Activated CD8-positive, alpha-beta T cell treated with anti-CD3 and anti-CD28 coated beads, Interleukin-2, amount 10 ng/mL, durations not matched to agents 7 days and 5 days (primary cell): ENCODE measurements at places on chromosomes 2 and 18. TPM values are rescaled to one million over a fixed set of nuclear protein-coding genes. Genes with fewer than 3 reads are reported as not detected.

Gene CNDP1
- not detected for total RNA-seq

DNA sequence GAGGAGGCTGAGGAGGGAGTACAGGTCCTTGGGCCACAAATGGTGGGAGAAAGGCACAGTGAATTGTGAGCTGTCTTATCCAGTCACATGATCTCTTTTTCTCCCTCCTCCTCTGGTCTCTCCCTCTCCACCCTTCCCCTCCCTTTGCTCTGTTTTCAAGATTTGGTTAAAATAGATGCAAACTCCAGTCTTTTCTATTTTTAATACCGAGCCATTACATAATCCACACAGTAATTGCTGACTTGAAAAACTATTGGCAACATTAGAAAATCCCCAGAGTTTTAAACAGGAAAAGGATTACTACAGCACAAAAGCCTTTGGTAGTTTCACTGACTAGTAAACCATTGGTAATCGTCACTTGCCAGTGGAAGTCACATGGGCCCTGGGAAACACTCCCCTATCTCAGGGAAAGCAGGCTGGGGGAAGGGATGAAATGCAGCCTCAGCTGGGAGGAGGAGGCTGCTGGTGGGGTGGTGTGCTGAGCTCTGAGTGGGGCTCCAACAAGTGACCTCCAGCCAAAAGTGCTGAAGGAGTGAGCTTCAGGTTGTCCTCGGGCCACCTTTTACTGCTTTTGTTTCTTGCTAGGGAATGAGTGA, 57.4 kb upstream of the PCBP1 start:
- H3K4me3 ChIP-seq, result no peak overlapping the region
- peak overlapping the region; percentile 35 for H3K27ac ChIP-seq
- peaks cover 26% of the 10 kb centered on the region for H3K4me1 ChIP-seq
- no peak for DNase-seq
- H3K27me3 ChIP-seq, result no peaks in the 10 kb centered on the region

- H3K36me3 ChIP-seq, result no peaks in the 10 kb centered on the region
- H3K27ac ChIP-seq, result no peak overlapping the region
- no peaks in the 10 kb centered on the region for H3K27me3 ChIP-seq
- no peaks in the 10 kb centered on the region for H3K4me1 ChIP-seq
Observed at GRCh38 chr18:70781860-70782453, 493.1 kb downstream of the SOCS6 start.

Gene IL1F10
- not detected for total RNA-seq

Gene SERPINB4
- not detected for total RNA-seq

DNA sequence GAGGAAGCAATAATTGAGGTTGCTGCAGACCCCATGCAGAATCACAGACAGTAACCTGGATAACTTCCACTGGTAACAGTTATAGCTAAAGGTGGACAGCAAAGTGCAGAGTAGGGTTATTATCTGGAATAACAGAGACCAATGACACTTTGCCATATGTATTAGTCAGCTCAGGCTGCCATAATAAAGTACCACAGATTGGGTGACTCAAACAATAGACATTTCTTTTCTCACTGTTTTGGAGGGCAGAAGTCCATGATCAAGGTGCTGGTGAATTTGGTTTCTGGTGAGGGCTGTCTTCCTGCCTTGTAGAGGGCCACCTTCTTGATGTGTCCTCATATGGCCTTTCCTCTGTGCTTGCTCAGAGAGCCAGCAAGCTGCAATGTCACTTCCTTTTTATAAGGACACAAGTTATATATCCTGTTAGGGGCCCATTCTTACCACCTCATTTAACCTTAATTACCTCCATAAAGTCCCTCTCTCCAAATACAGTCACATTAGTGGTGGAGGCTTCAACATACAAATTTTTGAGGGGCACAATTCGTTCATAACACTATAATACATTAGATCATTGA, 191.0 kb upstream of the LRP1B start:
- H3K4me1 ChIP-seq, result no peaks in the 10 kb centered on the region
- DNase-seq, result no peak
- H3K27ac ChIP-seq, result no peak overlapping the region
- H3K36me3 ChIP-seq, result no peaks in the 10 kb centered on the region
- no peak overlapping the region for H3K4me3 ChIP-seq
- no peaks in the 10 kb centered on the region for H3K27me3 ChIP-seq

- H3K36me3 ChIP-seq, result peaks cover 35% of the 10 kb centered on the region
- H3K27me3 ChIP-seq, result no peaks in the 10 kb centered on the region
- no peak for DNase-seq
Observed at GRCh38 chr2:227503433-227504406, 31.8 kb downstream of the AGFG1 start.

GRCh38 chr18:49648326-49648725, 86.5 kb downstream of the LIPG start:
- H3K27ac ChIP-seq, result no peak overlapping the region
- no peaks in the 10 kb centered on the region for H3K27me3 ChIP-seq
- no peaks in the 10 kb centered on the region for H3K4me1 ChIP-seq
- no peak for DNase-seq

Gene AKAIN1
- total RNA-seq, result not detected

GRCh38 chr2:175926272-175926671, 75.8 kb downstream of the LNPK start:
- H3K27me3 ChIP-seq, result no peaks in the 10 kb centered on the region
- no peak for DNase-seq
- H3K27ac ChIP-seq, result no peak overlapping the region
- no peak overlapping the region for H3K4me3 ChIP-seq
- no peaks in the 10 kb centered on the region for H3K4me1 ChIP-seq

Gene IL18R1
- 50.2 TPM for total RNA-seq

DNA sequence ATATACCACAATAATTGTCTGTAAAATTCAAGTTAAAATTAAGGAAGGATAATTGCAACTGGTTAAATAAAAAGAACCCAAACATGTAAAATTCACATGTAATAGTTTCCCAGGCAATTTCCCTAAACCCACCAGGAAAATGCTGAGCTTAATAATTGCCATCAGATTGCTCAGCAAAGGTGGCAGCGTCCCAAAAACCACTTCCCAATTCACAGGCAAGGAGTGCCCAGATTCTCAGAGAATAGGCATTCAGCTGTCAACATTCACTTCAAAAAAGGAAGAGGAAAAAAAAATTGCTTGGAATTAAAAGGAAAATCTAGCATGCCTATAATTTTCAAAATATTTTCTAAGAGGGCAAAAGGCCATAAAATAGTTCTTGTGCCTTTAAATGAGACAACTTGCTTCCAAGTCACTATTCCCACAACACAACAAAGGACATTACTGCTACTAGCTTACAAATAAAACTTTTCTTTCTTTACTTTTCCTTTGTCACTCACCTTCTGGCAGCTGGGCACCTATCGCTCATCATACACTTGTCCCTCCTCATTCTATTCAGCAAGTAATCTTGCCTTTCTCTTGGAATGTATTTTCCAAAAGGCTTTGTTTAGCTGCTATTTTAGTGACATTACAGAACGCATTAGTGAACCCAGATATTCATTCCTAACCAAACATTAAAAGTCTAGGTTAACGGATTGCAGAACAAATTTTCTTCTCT, 15.2 kb downstream of the SRBD1 start:
- peaks cover 55% of the 10 kb centered on the region for H3K36me3 ChIP-seq
- no peaks in the 10 kb centered on the region for H3K4me1 ChIP-seq
- DNase-seq, result no peak

Gene CSRNP3
- not detected for total RNA-seq

Gene CFAP221
- not detected for total RNA-seq

- peaks cover 37% of the 10 kb centered on the region for H3K4me1 ChIP-seq
- peaks cover 76% of the 10 kb centered on the region for H3K36me3 ChIP-seq
- H3K27me3 ChIP-seq, result no peaks in the 10 kb centered on the region
Observed at GRCh38 chr2:216503159-216503629, 4.5 kb downstream of the RPL37A start.

GRCh38 chr18:56214706-56215105, 423.7 kb downstream of the TXNL1 start:
- no peak overlapping the region for H3K4me3 ChIP-seq
- H3K27ac ChIP-seq, result no peak overlapping the region

DNA sequence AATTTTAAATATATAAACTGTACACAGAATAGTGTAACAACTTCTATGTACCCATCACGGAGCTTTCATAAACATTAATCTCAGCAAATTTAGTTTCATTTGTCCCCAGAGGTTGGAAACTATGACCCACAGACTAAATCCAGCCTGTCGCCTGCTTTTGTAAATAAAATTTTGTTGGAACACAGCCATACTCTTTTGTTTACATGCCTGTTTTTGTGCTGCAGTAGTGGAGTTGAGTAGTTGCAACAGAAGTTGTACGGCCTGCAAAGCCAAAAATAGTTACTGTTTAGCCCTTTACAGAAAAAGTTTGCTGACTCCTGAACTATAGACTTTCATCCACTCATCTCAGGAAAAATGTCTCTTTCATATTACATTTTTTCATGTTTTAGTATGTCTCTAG, 39.8 kb downstream of the RBM45 start:
- H3K4me3 ChIP-seq, result no peak overlapping the region
- H3K36me3 ChIP-seq, result no peaks in the 10 kb centered on the region
- H3K27me3 ChIP-seq, result peaks cover 15% of the 10 kb centered on the region
- DNase-seq, result no peak

DNA sequence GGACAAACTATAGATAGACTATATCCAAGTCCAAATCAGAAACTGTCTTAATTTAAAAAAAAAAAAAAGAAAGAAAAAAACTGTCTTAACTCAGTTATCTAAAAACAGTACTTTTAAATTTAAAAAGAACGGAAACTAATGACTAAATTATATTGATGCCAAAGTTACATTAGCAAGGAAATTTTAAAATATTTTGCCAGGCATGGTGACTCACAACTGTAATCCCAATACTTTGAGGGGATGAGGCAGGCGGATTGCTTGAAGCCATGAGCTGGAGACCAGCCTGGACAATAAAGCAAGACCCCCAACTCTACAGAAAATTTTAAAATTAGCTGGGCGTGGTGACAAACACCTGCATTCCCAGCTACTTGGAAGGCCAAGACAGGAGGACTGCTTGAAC, 30.9 kb downstream of the MEMO1 start:
- no peak overlapping the region for H3K27ac ChIP-seq

- peaks cover 5% of the 10 kb centered on the region for H3K36me3 ChIP-seq
- peak overlapping the region; percentile 54 for H3K4me3 ChIP-seq
- no peak for DNase-seq
Observed at GRCh38 chr2:170819680-170820664, 3.3 kb downstream of the GAD1 start.

Gene C18orf54
- total RNA-seq, result 10.9 TPM

- H3K27me3 ChIP-seq, result peaks cover 7% of the 10 kb centered on the region
- H3K36me3 ChIP-seq, result no peaks in the 10 kb centered on the region
- H3K4me3 ChIP-seq, result no peak overlapping the region
Observed at GRCh38 chr18:24177499-24178133, 38.8 kb downstream of the CABYR start.

Gene SERPINE2
- total RNA-seq, result 22.2 TPM

GRCh38 chr2:241788572-241788971, 11.9 kb downstream of the GAL3ST2 start:
- peaks cover 22% of the 10 kb centered on the region for H3K4me1 ChIP-seq
- peaks cover 4% of the 10 kb centered on the region for H3K27me3 ChIP-seq
- DNase-seq, result peak; percentile 52
- H3K36me3 ChIP-seq, result peaks cover 7% of the 10 kb centered on the region
- peak overlapping the region; percentile 50 for H3K27ac ChIP-seq

DNA sequence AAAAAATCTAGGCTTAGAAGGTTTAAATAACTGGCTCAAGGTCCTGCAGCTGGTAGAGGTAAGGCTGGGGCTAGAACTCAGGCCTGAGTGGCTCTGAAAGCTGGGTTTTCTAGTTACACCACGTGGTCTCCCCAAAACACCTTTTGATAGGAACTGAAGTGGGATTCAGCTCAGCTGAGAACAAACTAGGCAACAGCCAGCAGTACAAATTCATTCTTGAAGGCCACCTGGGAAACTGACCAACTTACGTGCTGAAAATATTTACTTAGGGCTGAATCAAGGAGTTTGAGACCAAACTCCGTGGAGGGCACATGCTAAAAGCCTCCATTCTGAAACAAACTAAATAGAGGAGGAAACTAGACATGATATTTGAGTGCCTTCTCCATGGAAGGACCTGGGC, 67.2 kb downstream of the AOX1 start:
- peaks cover 13% of the 10 kb centered on the region for H3K27me3 ChIP-seq
- no peaks in the 10 kb centered on the region for H3K36me3 ChIP-seq
- no peak overlapping the region for H3K27ac ChIP-seq
- no peaks in the 10 kb centered on the region for H3K4me1 ChIP-seq
- no peak for DNase-seq

Gene SPRED2
- total RNA-seq, result 9.5 TPM

Gene HYCC2
- 35.9 TPM for total RNA-seq

DNA sequence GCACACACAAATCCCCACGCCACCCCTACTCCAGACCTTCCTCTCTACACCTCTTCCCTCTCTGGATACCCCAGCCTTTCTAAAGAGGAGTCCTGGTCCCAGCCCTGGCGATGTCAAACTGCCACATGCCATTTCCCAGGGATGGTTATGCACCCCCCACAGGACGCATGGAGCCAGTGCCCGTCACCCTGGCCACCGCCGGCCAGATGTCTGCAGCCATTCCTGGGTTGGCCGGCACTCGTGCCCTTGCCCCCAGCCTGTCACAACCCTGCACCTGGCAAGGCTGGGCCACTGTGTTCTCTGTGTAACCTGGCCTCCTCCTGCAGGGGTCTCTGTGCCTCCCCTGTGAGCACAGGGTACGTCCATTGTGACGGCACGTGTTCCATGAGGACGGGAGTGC, 58.1 kb upstream of the NFATC1 start:
- peaks cover 14% of the 10 kb centered on the region for H3K36me3 ChIP-seq
- no peak overlapping the region for H3K4me3 ChIP-seq
- H3K27me3 ChIP-seq, result no peaks in the 10 kb centered on the region
- no peak for DNase-seq

GRCh38 chr2:233112776-233113452, 52.8 kb downstream of the INPP5D start:
- H3K4me1 ChIP-seq, result peaks cover 55% of the 10 kb centered on the region
- no peak overlapping the region for H3K4me3 ChIP-seq
- no peak for DNase-seq

DNA sequence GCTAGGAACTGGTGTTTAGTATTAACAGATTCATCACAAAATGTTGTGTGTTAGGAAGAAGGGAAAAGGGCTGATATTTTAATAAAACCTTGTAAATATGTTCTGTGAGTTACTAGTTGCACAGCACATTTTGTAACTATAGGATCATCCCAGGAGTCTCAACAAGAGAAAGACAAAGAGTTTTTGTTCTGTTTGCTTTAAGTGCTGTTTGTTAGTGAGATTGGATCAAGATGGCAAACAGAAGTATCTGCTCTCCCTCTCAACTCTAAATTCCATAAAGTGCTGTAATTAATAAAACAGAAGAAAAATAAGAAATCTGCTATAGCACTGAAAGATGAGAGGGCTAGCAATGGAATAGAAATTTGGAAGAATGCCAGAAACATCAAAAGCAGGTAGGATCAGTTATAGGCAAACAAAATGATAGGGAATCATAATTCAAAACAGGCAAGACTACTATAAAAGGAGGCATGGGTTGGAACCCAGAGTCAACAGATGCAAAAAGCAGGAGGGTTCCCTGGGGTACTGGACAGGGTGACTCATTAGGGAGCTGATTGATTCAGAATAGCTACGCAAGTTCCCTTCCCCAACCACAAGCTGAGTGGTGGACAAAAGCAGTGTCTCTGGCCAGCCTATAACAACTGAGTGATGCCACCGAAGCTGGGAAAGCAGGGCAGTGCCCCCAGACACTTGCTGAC, 75.8 kb downstream of the DYNC1I2 start:
- peaks cover 43% of the 10 kb centered on the region for H3K36me3 ChIP-seq
- no peak for DNase-seq
- no peaks in the 10 kb centered on the region for H3K27me3 ChIP-seq
- no peak overlapping the region for H3K27ac ChIP-seq

GRCh38 chr18:2912357-2913299, 65.8 kb downstream of the EMILIN2 start:
- DNase-seq, result no peak
- peaks cover 32% of the 10 kb centered on the region for H3K4me1 ChIP-seq
- H3K36me3 ChIP-seq, result peaks cover 69% of the 10 kb centered on the region
- H3K27me3 ChIP-seq, result no peaks in the 10 kb centered on the region

Gene CREG2
- not detected for total RNA-seq

Gene ANKRD30BL
- not detected for total RNA-seq

Gene TUBA3D
- not detected for total RNA-seq
